Activated CD8-positive, alpha-beta T cell treated with anti-CD3 and anti-CD28 coated beads, Interleukin-2, amount 10 ng/mL, durations not matched to agents 7 days and 5 days (primary cell): ENCODE measurements at places on chromosomes 16 and 17. TPM values are rescaled to one million over a fixed set of nuclear protein-coding genes. Genes with fewer than 3 reads are reported as not detected.

SARM1 gene
- 20.0 TPM for total RNA-seq

FCSK gene
- 18.8 TPM for total RNA-seq

KLHL10 gene
- total RNA-seq, result not detected

DNA sequence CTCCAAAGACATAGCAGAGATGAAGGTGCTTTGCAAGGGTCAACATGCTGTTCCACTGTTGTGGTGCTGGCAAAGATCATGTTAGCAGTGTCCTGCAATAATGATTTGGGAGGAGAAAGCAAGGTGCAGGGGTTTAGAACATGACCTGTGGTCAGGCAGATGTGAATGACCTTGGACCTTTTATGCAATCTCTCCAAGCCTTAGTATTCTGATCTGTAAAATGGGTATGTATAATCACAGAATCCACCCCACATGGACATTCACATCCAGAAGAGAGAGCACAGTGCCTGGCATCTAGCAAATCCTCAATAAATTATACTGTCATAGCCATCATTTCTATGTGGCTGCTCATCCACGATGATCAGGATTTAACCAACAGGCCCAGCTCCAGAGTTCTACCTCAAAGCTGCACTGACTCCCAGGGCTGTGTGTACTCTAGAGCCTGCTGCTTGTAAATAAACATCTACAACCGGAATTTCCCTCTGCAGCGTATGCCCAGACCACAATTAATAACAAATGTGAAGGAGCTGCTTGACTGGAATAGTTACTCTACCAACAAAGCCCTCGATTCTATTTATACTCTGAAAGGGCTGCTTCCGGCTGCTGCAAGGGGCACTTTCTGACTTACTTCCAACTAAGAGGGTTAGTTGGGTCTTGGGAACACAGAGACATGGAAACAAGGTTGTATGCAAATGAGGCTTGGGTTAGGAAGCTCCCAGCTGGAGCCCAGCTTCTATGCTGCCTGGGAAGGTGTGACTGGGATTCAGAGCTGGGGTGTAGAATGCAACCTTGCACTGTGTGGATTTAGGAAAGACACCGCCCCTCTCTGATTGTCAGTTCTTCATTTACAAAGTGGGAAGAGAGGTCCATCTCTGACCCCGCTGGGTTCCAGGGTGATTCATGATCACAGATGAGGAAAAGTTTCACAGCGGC lies 265.2 kb downstream of the XYLT1 start:
- peaks cover 24% of the 10 kb centered on the region for H3K36me3 ChIP-seq
- DNase-seq, result no peak
- no peak overlapping the region for H3K4me3 ChIP-seq
- H3K27me3 ChIP-seq, result no peaks in the 10 kb centered on the region
- H3K27ac ChIP-seq, result no peak overlapping the region
- no peaks in the 10 kb centered on the region for H3K4me1 ChIP-seq

PRR35 gene
- not detected for total RNA-seq

SCIMP gene
- total RNA-seq, result not detected

DNA sequence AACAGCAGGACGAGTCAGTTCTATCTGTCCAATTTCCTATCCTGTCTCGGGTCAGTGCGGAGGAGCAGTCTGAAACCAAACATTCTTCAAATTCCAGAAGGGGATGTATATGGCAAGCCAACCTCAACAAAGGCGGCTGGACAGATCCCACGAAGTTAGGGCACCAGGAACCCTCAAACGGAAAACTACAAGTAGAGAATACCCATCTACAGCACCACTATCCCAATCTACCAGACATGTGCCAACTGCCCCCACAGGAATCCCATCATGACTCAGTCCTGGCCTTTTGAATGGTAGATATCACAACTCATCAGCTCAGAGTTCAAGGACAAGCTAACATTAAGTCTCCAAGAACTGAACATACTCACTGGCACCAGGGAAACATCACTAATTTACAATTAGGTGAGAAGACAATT lies 2.3 kb downstream of the NAT9 start:
- peak overlapping the region; percentile 44 for H3K27ac ChIP-seq
- H3K4me1 ChIP-seq, result peaks cover 57% of the 10 kb centered on the region
- H3K4me3 ChIP-seq, result peak overlapping the region; percentile 28
- peaks cover 61% of the 10 kb centered on the region for H3K36me3 ChIP-seq
- no peak for DNase-seq
- no peaks in the 10 kb centered on the region for H3K27me3 ChIP-seq

CNGB1 gene
- not detected for total RNA-seq

DNA sequence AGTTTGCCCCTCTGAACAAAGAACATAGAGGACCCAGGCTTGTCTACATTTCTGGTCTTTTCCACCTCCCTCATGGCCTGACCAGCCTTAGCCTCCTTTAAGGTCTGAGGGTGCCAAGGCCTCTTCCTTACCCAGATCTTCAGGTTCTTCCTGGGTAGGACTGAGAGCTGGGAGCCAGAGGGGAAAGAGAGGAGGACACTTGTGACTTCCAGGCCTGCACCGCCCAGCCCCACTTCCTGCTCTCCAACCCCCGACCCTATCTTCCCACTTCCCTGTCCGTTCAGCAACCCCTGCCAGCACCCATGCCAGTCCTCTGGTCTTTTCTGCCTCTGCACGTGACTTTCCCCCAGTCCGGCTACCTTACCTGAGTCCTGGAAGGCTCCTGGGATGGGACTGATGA lies 534 bp downstream of the PRSS36 start:
- peaks cover 3% of the 10 kb centered on the region for H3K4me1 ChIP-seq
- no peak overlapping the region for H3K27ac ChIP-seq
- H3K4me3 ChIP-seq, result no peak overlapping the region
- no peak for DNase-seq

DNA sequence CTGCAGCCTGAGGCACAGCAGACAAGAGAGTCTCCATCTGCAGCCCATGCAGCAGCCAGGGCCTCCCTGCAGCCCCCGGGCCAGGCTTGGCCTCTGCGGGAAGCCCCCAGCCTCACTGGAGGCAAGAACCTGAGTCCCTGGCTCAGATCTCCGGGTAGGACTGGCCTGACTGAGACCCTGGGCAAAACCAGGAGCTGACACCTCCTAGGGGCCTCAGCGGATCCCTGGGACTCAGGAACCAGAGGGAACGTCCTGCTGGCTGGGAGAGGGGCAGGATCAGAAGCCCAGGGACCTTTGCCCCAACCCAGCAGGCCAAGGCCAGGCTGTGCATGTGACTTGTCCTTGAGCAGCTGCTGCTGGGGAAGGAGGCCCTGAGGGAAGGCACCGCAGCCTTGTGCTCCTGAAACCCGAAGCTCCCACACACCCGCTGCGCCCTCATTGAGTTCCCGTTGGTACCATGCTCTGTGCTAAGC lies 1.7 kb upstream of the PRSS21 start:
- no peaks in the 10 kb centered on the region for H3K36me3 ChIP-seq
- H3K4me1 ChIP-seq, result peaks cover 3% of the 10 kb centered on the region
- peaks cover under 1% of the 10 kb centered on the region for H3K27me3 ChIP-seq
- no peak overlapping the region for H3K27ac ChIP-seq
- H3K4me3 ChIP-seq, result no peak overlapping the region

- H3K36me3 ChIP-seq, result no peaks in the 10 kb centered on the region
- H3K27me3 ChIP-seq, result no peaks in the 10 kb centered on the region
- H3K4me3 ChIP-seq, result no peak overlapping the region
- DNase-seq, result no peak
Measured at GRCh38 chr16:73339821-73340220, 291.9 kb upstream of the ZFHX3 start.

DNA sequence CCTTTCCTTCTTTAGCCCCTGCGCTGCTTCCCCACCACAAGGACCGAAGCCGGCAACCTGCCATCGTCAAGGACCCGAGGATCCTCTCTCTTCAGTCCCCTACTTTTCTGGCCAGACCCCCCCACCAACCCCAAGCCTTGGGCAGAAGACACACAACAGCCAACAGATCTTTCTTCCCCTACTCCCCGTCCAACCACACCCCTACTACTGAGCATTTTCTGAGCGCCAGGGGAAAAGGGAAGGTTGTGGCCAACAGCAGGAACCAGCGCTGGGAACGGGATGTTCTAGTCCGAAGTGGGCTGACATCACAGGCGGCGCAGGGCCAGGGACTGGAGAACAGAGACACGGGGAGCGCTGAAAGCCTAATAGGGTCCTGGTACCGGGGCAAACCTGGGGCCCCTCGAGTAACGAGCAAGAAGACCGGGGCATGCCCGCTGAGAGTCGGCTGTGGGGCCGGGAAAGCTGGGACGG lies 528 bp downstream of the PER1 start:
- peak overlapping the region; percentile 85 for H3K4me3 ChIP-seq
- H3K36me3 ChIP-seq, result peaks cover 23% of the 10 kb centered on the region
- peak overlapping the region; percentile 91 for H3K27ac ChIP-seq
- DNase-seq, result no peak

GRCh38 chr17:82242977-82243647 lies 14.3 kb downstream of the SLC16A3 start:
- H3K27me3 ChIP-seq, result no peaks in the 10 kb centered on the region
- no peak for DNase-seq
- H3K27ac ChIP-seq, result peak overlapping the region; percentile 74
- no peak overlapping the region for H3K4me3 ChIP-seq
- peaks cover 48% of the 10 kb centered on the region for H3K4me1 ChIP-seq

GRCh38 chr16:68005786-68006286 lies 6.6 kb upstream of the DPEP2 start:
- peaks cover 20% of the 10 kb centered on the region for H3K4me1 ChIP-seq
- H3K27me3 ChIP-seq, result no peaks in the 10 kb centered on the region
- DNase-seq, result peak; percentile 56

- no peaks in the 10 kb centered on the region for H3K4me1 ChIP-seq
- no peak overlapping the region for H3K4me3 ChIP-seq
- H3K27me3 ChIP-seq, result peaks cover 8% of the 10 kb centered on the region
Measured at GRCh38 chr17:29959658-29960337, 18.4 kb downstream of the EFCAB5 start.

DNA sequence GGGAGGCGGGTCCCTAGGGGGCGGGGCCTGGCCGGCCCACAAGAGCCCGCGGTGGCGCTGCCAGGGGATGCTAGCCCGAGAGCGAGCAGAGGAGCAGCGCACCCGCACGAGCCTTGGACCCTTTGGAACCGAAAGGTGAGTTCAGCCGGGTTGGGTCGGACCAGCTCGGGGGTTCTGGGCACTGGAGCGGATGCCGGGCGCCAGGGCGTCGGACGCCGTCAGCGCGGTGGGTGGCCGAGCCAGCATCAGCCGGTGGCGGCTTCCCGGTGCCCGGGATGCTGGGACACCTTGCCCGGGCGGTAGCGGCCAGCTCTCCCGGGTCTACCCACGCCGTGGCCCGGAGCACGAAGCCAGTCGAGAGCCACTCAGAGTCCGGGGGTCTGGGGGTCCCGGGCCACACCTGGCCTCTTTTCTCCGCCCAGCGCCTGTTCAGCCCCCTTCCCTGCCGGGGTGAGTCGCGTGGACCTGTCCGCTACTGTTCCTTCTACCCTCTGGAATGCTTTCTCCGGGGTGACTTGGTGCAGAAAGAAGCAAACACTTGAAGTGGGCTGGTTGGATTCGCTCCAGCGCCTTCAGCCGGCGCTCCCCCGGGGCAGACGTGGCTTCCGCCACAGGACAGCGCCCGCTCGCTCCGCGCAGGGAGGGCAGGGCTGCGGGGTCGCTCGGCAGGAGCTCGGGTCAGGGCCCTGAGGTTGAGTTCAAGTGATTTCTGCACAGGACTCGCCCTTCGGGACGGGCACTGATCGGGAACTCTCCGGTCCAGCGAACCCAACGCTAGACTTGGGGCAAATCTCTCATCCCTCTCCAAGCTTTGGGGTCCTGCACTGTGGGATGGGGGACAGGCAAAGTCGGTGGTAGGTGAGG lies at the start of gene SCNN1G:
Gene SCNN1G (plus strand): TSS at position 67 of the 864 bp plus-strand sequence. CDS start 3,527 bp downstream, outside the sequence.
- DNase-seq, result no peak
- H3K27ac ChIP-seq, result no peak within 1 kb of the TSS
- H3K36me3 ChIP-seq, result no peaks in the 10 kb centered on the region
- peaks cover 34% of the 10 kb centered on the region for H3K27me3 ChIP-seq

GRCh38 chr16:68740628-68741346 lies 3.7 kb downstream of the CDH1 start:
- no peak overlapping the region for H3K27ac ChIP-seq
- peaks cover 2% of the 10 kb centered on the region for H3K36me3 ChIP-seq
- H3K4me3 ChIP-seq, result no peak overlapping the region
- DNase-seq, result no peak

GRCh38 chr16:29154676-29155121 lies 169.8 kb downstream of the LAT start:
- H3K27me3 ChIP-seq, result no peaks in the 10 kb centered on the region
- peaks cover 11% of the 10 kb centered on the region for H3K36me3 ChIP-seq
- DNase-seq, result no peak
- peak overlapping the region; percentile 77 for H3K27ac ChIP-seq

MFAP4 gene
- not detected for total RNA-seq

DNA sequence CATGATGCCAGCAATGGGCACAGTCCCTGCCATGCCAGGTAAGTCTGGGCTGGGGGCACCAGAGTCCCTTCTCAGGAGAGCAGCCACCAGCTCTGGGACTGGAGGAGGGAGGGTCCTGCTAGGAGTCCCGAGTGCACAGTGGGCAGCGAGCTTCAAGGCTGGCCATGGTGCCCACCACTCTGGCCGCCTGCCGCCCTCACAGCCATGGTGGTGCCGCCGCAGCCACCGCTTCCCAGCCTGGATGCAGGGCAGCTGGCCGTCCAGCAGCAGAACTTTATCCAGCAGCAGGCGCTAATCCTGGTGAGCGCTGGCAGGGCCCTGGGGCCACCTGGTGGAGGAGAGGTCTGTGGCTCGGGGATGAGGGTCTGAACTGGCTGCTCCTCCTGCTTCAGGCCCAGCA lies 17.9 kb upstream of the SMIM5 start:
- no peak overlapping the region for H3K4me3 ChIP-seq
- H3K27me3 ChIP-seq, result no peaks in the 10 kb centered on the region
- no peak overlapping the region for H3K27ac ChIP-seq
- no peaks in the 10 kb centered on the region for H3K4me1 ChIP-seq
- no peaks in the 10 kb centered on the region for H3K36me3 ChIP-seq

CCDC182 gene
- not detected for total RNA-seq

DNA sequence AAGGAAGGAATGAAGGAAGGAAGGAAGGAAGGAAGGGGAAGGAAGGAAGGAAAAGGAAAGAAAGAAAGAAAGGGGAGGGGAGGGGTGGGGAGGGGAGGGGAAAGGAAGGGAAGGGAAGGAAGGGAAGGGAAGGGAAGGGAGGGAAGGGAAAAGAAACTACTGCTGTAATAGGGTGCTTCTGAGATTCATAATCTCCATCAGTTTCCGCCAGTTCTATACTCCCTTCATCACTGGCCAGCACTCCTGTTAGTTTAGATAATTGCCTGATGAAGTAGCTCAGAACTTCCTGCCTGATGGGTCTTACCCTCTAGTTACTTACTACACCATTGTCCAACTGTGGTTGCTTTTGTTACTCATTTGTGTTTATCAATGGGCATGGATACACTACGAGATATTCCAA lies 2.0 kb upstream of the KRTAP9-6 start:
- H3K27me3 ChIP-seq, result peaks cover 24% of the 10 kb centered on the region
- no peak overlapping the region for H3K4me3 ChIP-seq
- H3K4me1 ChIP-seq, result no peaks in the 10 kb centered on the region

DNA sequence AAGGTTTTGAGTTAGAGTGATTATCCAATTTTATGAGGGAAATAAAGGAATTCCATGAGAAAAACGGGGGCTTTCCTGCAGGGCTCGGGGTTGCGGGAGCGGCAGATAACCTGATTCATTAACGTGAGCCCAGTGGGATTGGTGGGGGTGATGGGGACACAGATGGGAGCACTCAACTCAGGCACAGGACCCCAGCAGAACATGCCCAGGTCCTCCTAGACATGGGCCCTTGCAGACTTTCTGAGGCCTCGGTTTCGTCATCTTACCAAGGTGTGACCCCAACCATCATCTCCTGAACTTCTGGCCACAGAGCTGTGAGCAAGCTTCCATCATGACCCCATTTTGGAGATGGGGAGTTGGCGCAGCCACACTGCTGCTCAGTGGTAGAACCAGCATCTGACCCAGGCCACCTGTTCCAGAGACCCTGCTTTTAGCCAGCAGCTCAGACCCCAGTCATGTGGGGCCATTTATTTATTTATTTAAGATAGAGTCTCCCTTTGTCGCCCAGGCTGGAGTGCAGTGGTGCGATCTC lies 22.3 kb downstream of the CARHSP1 start:
- H3K36me3 ChIP-seq, result peaks cover 43% of the 10 kb centered on the region
- no peak overlapping the region for H3K27ac ChIP-seq
- H3K27me3 ChIP-seq, result no peaks in the 10 kb centered on the region
- peaks cover 14% of the 10 kb centered on the region for H3K4me1 ChIP-seq
- H3K4me3 ChIP-seq, result no peak overlapping the region
- DNase-seq, result no peak
